ENCODE measurements at places on chromosomes 5 and 9. TPM values are rescaled to one million over a fixed set of nuclear protein-coding genes. Genes with fewer than 3 reads are reported as not detected.
A peak's percentile ranks its signal among the peaks of the same experiment; 100 is the strongest.

GRCh38 chr5:149999359-149999758, 1.1 kb downstream of the TIGD6 start:
- DNase-seq, result no peak

DNA sequence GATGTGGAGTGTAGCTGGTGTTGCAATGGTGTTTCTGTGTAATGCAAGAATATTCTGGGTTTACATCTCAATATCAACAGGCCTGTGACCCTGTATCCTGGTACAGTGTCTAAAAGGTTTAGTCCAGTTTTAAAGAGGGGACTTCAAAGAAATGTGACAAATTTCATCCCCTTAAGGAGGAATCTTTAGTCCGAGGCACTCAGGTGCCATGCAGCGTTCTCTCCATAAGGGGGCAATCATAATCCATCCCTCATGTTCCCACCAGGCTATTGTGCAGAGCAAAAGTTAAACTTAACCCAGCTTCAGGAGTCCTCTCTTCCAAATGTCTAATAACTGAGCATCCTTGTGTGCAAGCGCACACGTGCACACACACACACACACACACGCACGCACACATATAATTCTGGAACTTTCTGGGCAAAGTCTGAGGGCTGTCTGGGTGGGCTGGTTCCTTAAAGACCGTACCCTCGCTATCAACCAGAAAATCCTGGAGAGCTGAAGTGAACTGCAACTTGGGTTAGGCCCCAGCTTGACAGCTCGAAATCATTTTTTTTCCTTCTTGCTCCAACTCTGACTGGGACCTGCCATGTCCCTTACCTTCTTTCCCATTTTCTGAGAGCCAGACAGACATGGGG, 46.0 kb downstream of the CRB2 start:
- peak; percentile 85 for DNase-seq

- no peak for DNase-seq
Measured at GRCh38 chr5:124279146-124279876, 467.1 kb downstream of the ZNF608 start.

DNA sequence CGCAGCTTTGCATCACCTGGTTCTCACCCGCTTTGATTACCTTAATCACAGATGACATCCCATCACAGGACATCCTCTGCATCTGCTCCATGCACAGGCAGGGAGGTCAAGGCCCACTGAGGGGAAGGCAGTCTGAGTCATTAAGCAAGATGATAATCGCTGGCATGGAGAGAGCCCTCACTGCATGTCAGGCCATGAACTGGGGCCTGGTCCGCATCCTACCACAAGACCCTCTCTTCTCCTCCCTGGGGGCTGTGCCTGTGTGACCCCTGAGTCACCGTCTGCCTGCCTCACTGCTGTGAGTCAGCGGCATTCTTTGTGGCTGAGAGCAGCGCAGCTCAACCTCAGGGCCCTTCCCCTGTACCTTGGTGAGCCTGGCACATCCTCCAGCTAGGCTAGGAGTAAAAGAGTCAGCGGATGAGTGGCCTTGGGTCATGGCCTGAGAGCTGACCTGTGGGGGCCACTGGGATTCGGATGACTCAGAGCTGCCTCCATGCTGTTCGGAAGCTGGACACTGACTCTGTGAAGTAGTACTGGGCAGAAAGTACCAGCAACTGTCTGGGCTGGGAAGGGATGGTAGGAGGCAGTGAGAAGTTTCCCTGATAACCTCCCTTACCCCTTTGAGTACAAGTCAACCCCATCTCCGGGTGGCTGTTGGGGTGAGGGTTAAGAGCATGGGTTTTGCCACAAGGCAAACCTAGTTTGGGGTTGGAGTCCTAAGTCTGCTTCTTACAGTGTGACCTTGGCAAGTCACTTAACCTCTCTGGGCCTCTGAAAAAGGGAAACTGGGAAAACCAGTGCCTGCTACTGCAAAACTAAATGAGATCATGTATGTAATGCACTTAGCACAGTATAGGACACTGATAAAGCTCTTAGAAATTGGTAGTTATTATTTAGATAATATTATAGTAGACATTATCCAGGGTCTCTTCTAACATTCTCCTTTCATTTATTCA, 14.6 kb upstream of the ARSI start:
- peak; percentile 85 for DNase-seq

DNA sequence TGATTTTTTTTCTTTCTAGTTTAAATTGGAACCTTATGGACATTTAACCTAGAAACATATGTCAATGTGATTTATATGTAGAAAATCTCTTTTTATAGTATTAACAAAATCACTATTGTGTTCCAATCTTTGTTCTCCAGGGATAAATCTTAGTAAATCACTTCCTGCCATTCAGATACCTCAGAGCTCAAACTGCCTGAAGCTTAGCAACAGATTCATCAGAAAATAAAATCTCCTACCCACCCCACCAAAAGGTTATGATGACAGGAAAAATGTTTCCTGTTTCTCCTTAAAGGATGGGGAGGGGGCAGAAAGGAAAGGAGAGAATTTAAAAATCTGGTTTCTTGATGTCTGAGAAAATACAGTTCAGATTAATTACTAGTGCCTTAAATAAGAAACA, 105.0 kb upstream of the TUT7 start:
- DNase-seq, result no peak

- no peak for DNase-seq
Measured at GRCh38 chr9:91735049-91735448, 215.0 kb downstream of the ROR2 start.

GRCh38 chr5:618450-618849, 6.3 kb downstream of the CEP72 start:
- DNase-seq, result no peak

DNA sequence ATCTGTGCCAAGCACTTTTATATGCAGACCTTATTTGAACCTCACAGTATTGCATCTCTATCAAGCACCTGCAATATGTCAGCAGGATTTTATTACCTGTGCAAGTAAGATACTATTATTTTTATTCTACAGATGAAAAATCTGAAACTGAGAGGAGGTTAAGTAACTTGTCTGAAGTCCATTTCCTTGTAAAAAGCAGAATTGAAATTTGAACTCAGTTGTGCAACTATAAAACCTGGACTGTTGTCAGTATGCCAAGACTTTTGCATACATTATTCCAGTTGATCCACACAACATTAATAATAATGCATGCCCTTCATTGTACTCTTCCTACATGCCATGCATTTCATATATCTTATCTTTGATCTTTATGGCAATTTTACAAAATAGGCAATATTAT, 82.2 kb upstream of the BRINP1 start:
- no peak for DNase-seq

DNA sequence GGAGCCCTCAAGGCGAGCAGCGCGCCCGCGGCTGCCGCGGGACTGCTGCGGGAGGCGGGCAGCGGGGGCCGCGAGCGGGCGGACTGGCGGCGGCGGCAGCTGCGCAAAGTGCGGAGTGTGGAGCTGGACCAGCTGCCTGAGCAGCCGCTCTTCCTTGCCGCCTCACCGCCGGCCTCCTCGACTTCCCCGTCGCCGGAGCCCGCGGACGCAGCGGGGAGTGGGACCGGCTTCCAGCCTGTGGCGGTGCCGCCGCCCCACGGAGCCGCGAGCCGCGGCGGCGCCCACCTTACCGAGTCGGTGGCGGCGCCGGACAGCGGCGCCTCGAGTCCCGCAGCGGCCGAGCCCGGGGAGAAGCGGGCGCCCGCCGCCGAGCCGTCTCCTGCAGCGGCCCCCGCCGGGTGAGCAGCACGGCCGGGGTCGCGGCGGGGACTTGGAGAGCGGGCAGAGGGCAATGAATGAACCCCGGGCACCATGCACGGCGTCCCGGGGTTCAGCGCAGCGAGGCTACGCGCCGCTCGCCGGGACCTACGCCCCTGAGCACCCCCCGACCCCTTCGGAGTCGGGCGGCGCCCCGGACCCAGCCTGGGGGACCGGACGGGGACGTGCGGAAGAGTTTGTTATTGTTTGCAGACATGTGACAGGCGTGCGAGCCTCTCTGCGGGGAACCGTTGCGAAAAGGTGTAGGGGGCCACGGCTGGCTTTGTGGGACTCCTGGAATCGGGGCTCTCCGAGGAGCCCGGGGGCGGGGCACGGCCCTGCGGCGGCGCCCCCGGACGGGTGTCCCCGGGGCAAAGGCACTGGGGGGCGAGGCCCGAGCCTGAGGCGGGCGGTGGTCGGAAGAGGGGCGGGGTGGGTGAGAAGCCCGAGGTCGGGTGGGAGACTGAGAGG, 553 bp downstream of the MAP3K1 start:
- peak; percentile 76 for DNase-seq

- no peak for DNase-seq
Measured at GRCh38 chr9:30932226-30932625, 1452.2 kb upstream of the ACO1 start.

DNA sequence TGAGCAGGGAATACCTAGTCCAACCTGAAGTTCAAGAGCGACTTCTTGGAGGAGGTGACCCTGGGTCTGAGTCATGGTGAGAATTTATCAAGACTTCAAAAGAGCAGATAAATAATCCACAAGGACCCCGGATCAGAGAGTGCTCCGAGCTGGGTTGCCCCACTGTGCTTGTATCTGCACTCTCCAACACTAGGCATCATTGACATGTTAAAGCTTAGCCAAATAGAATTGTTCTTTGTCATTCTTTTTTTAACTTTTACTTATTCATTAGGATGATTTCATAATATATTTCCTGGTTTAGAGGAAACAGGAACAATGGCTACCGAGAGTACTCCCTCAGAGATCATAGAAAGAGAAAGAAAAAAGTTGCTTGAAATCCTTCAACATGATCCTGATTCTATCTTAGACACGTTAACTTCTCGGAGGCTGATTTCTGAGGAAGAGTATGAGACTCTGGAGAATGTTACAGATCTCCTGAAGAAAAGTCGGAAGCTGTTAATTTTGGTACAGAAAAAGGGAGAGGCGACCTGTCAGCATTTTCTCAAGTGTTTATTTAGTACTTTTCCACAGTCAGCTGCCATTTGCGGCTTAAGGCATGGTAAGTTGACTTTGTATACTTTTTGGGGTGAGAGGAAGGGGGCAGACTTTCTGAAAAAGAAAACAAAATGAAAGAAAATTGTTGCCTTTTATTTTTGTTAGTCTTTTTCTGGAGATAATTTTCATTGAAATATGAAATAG, at the start of gene CARD6:
Gene CARD6, plus strand, starts transcription at position 300 of the 738 bp plus-strand sequence. Its CDS starts 16 bp downstream, at position 316.
- no peak for DNase-seq

- no peak for DNase-seq
Measured at GRCh38 chr5:113064806-113065205, 88.2 kb downstream of the DCP2 start.

- no peak for DNase-seq
Measured at GRCh38 chr5:109049565-109049964, 301.9 kb downstream of the FER start.

GRCh38 chr5:53411388-53411787, 69.0 kb upstream of the FST start:
- DNase-seq, result no peak

DNA sequence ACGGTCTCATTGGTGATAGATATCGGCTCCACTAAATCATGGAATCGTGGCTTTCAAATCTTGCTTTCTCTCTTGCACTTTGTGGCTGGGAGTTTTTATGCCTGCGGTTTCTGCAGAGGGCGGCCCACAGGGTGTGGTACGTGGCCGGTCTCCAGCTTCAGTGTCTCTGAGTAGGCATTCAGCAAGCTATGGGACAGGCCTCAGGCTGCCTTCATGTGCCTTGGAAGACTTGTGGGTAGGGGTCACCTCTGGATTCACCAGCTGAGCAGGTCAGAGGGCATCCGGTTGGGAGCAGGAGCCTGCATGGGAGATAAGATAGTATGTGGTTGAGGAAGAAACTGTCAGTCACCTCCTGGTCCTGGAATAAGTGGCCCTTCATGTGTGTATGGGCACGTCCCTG, 47.7 kb downstream of the AMBP start:
- peak; percentile 38 for DNase-seq

DNA sequence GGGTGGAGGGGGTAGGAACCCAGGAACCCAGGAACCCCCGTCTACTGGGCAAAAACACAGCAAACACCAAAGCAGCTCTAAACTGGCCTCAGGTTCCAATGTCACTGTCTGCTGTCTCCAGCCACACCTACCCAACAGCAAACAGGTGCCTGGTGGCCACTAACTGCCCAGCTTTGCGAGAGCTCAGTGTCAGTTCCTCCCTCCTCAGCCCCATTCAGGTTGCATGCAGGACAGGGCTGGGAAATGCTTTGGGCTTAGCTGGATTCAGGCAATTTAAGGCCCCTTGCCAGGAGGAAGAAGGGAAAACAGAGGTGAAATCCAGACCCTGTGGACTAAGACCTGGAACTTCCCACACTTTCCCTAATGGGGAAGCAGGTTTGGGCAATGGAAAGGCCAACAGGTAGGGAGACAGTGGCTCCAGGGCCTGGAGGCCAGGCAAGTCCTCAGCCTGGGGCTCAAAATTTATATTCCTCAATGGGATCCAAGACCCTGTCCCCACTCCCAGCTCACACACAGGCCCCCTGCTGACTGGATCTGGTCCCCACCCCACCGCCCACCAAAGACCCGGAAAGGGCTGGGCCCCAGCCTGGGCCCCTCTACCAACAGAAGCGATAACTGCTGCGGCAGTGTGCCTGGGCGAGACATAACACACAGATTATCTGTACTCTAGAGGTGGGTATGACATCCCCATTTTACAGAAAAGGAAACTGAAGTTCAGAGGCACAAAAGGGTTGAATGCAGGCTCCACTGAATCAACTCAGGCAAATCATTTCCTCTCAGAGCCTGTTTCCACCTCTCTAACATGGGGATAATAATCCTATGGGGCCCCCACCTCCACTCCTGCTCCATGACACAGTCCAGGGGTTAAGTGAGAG, 3.5 kb downstream of the EEIG1 start:
- DNase-seq, result peak; percentile 37

DNA sequence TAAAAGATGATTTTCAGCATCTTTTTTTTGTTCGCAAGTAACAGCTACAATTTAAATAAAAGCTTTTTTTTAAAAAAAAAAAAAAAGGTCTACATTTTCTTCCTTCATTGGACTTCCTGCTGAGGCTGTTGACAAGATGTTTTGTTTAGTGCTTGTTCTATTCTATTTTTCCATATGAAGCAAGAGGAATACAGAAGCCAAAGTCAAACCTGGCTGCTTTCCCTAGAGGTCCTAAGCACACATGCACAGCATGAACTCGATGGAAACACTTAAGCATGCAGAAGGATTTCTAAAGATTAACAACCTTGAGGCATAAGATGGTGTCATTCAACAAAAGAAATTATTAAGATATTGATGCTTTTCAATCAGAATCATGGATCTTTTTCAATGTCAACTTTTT, 105.1 kb downstream of the ADCY2 start:
- no peak for DNase-seq

Gene DOCK8
- total RNA-seq, result 28.1 TPM

Gene PHF24
- 1.9 TPM for total RNA-seq

Gene SLC25A48
- total RNA-seq, result 4.2 TPM

Gene LYSMD3
- 18.7 TPM for total RNA-seq
